ENCODE measurements at places on chromosomes 2 and 18.

- peak; percentile 60 for DNase-seq
Measured at GRCh38 chr2:240983361-240983995, 14.9 kb upstream of the SNED1 start.

- no peak for DNase-seq
Measured at GRCh38 chr2:143087033-143087432, 42.2 kb upstream of the ARHGAP15 start.

GRCh38 chr2:215677481-215677880 lies 241.6 kb upstream of the FN1 start:
- DNase-seq: no peak

GRCh38 chr2:68272246-68272994 lies 20.1 kb upstream of the PPP3R1 start:
- DNase-seq: no peak

DNA sequence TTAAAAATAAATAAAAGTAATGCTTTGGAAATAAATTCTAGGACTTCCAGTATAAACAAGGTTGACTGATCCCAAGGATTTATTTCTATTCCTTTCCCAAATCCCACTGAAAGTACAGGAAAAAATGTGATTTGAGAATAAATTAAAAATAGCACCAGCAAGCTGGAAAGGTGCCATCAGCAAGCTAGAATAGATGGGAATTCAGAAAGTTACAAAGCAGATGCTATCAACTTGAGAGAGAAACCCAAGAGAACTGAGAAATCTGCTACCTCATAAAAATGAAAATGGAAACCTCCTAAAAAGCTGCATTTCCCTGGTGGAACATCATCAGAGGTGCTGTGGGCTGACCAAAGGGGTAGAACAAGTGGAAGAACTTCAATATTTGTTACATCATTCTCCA lies 148.6 kb upstream of the KCNJ3 start:
- DNase-seq: no peak

DNA sequence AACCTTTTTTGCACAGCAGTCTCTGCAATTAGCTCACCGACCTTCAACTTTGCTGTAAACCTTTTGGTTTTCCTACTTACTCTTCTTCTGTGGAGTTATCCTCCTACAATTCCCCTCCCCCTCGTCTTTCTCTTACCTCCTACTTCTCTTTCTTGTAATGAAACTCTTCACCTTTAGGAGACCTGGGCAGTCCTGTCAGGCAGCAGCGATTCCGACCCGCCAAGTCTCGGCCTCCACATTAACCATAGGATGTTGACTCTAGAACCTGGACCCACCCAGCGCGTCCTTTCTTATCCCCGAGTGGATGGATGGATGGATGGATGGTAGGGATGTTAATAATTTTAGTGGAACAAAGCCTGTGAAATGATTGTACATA lies 8.3 kb downstream of the TBR1 start:
- no peak for DNase-seq

- DNase-seq: no peak
Measured at GRCh38 chr18:23165271-23166068, 30.2 kb downstream of the CABLES1 start.

DNA sequence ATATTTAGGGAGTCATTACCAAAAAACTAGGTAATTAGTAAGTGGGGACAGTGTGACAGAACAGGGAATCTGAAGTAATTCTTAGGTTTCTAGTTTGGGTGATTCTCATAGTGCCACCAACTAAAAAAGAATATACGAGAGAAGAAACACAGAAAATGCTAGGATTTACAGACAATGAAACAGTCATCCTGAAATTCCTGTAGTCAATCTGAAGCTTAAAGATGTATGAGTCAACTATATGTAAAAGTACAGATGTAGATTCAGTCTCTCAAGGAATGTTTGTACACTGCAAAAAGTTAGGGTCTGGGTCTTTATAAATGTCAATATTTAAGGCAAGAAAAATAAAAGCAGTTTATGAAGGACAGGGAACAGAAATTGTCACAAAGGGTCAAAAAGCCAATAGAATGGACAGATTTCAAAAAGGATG lies 107.0 kb downstream of the STRN start:
- no peak for DNase-seq

- DNase-seq: no peak
Measured at GRCh38 chr2:150876251-150876950, 385.3 kb downstream of the RBM43 start.

- no peak for DNase-seq
Measured at GRCh38 chr2:6148882-6149281, 456.7 kb downstream of the SOX11 start.

DNA sequence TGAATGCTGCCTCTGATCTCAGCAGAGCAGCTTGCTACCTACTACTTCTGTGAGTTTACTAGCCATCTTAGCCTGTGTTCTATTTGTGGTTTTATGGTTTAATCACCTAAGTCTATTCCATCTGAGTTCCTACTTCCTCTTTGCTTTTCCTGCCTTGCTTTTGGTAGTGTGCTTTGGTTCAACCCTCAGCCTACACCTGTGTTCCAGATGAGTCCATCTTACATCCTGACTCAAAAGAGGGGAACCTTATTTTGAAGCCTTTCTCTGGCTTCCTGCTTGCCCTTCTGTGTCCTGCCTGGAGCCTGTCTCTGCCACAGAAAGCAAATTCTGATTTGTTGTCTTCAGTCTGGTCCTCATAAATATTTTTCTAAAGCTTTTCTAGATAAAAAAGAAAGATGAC lies 530.3 kb upstream of the MEX3C start:
- DNase-seq: no peak

DNA sequence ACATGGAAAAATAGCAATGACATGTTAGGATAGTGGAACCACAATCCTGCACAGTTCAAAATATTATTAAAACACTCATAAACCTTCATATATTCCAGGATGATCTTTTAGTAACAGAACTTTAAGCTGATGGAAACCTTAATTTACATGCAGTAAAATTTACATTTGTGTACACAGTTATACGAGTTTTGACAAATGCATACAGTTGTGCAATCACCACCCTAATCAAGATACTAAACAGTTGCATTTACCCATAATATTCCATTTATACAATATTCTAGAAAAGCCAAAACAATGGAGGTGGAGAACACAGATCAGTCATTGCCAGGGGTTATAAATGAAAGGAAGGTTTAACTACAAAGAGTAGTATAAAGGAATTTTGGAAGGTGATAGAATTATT lies 117.6 kb downstream of the EXOC6B start:
- DNase-seq: no peak

GRCh38 chr2:223591596-223591995 lies 10.6 kb downstream of the SCG2 start:
- DNase-seq: peak; percentile 66

GRCh38 chr2:238294393-238295143 lies 6.2 kb upstream of the PER2 start:
- DNase-seq: no peak

DNA sequence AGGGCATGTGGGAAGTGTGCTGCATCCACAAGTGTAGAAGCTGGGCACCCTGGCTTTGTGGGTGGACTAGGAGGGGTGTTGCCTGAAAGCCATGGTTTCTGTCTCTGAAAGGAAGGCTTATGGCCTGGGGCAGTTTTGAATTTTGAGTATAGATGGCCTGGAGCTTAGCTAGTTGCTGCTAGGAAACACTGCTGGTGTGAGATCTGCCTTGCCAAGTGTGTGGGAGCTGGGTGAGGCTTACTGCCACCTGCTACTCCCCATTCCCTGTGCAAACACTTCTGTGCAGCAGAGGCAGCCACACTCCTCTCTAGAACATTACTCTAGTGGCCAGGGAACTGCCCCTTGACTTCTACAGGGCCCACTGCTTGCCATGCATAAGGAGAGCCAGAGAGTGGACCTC lies 831.7 kb upstream of the LRRTM1 start:
- no peak for DNase-seq

DNA sequence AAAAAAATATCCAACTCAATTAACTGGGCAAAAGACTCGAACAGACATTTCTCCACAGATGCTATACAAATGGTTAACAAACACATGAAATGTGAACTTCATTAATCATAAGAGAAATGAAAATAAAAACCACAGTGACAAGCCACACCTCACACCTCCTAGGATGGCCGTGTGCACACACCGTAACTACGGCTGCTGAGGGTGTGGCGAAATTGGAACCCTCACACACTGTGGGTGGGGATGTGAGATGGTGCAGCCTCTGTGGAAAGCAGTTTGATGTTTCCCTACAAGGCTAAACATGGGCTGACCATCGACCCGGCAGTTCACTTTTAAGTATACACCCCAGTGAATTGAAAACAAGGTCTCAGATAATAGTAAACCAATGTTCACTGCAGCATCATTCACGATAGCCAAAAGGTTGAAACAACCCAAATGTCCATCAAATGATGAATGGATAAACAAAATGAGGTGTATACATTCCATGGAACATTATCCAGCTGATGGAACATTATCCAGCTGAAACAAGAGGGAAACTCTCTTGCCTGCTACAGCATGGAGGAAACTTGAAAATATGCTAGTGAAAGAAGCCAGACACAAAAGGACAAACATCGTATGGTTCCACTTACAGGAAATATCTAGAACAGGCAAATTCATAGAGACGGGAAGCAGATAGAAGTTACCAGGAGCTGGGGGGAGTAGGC lies 32.2 kb downstream of the ZAP70 start:
- peak; percentile 82 for DNase-seq

DNA sequence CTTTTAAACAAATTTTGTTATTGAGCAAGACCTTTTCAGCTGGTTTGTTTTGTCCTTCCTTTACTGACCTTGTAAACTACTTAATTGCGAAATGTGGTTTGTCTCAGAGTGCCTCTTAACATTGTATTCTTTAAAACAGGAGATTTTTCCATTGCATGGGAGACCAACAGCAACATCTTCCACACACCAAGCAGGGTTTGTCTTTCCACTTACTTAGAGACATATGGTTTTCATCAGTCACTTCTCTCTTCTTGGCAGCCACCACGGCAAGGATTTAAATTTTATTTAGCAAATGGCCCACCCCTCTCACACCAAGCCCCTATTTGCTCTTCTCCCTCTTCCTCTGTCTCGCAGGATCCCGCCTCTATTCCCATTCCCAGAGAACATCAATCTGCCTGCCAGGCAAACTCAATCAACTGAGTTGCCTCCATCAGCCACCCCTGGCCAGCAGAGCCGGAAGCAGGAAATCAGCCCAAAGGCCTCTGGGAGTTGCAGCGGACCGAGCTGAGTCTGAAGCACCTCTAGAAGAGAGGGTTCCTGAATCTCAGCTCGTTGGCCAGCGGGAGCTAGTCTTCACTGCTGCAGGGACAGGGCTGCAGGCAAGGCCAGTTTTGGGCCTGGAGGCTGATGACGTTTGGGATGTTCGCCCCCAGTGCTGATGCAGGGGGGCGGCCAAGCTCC lies 11.3 kb upstream of the CIB4 start:
- no peak for DNase-seq

DNA sequence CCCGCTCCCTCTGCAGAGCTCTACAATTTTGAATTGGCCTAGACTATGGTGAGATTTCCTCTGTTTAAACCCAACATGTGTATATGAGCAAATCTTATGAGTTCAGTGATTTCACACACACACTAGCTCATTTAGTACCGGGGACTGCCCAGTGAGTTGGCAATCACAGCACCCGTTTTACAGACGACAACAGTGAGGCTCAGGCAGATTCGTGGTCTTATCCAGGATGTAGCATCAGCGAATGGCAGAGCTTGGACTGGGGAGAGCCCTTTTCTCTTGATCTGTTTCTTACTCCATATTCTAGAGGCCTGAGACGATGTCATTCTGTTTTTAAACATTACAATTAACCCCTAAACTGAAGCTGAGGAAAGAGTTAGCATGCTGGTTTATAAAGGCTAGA lies 419.9 kb downstream of the NBAS start:
- no peak for DNase-seq

- no peak for DNase-seq
Measured at GRCh38 chr2:7738596-7738995, 821.4 kb downstream of the RNF144A start.

- no peak for DNase-seq
Measured at GRCh38 chr2:57728691-57729090, 317.9 kb upstream of the VRK2 start.

- peak; percentile 61 for DNase-seq
Measured at GRCh38 chr2:49426996-49427395, 272.7 kb upstream of the FSHR start.

DNA sequence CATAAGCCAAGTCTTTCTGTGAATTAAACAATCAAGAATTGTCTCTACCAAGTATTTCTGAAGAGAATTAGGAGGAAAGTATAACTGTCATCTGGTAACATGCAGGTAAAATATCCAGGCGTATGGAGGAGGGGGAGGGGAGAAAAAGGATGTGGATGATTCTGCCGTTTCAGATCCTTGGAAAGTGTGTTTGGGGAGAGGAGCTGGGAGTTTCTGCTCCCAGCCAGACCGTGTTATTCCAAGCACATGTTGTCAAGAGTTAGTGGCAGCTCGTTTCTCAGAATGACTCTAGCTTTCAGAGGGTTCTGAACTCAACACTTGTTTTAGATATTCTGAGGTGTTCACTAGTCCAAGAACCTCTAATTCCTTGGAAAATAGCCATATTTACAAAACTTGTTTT lies 137.6 kb downstream of the FAM124B start:
- no peak for DNase-seq

DNA sequence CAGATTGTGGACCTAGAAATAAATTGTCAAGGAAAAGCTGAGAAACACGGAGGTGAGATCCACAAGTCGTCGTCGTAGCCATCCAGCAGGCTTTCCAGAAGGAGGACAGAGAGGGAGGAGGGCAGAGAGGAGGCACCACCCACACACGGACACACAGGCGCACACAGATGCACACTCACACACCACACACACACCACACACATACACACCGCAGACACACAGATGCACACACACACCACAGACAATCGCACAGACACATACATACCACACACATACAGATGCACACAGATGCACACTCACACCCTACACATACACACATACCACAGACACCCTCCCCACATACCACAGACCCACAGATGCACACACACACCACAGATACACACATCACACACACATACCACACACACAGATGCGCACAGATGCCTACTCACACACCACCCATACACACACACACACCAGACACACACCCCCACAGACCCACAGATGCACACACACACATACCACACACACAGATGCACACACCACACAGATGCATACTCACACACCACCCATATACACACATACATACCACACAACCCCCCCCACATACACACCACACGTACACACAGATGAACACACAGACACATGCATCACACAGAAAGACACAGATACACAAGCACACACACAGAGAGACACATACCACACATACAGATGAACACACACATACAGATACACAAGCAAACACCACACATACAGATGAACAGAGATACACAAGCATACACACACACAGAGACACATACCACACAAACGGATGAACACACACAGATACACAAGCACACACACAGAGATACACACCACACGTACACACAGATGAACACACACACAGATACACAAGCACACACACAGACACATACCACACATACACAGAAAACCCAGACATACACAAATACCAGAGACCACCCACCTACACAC lies 12.7 kb upstream of the BOK start:
- no peak for DNase-seq
